ENCODE measurements at places on chromosomes 13 and 19. TPM values are rescaled to one million over a fixed set of nuclear protein-coding genes. Genes with fewer than 3 reads are reported as not detected.

Gene DPF1
- 0.39 TPM for total RNA-seq

Gene UGGT2
- total RNA-seq, result 24.1 TPM

Gene CYP2S1
- total RNA-seq, result 22.5 TPM

Gene RYR1
- total RNA-seq, result 3.6 TPM

Gene ZNF83
- 44.0 TPM for total RNA-seq

Gene CEACAM1
- 12.4 TPM for total RNA-seq

Gene GDF15
- total RNA-seq, result 99.0 TPM

Gene HIPK4
- total RNA-seq, result 0.24 TPM

Gene ZNF556
- total RNA-seq, result not detected

Gene LILRB4
- total RNA-seq, result 16.5 TPM

Gene ZNF431
- 28.7 TPM for total RNA-seq

Gene CTXN1
- total RNA-seq, result 8.5 TPM

Gene TJP3
- total RNA-seq, result 33.8 TPM

Gene IGFL1
- total RNA-seq, result not detected

Gene VN1R2
- total RNA-seq, result not detected

Gene LRP3
- total RNA-seq, result 18.1 TPM

Gene CGB3
- not detected for total RNA-seq

Gene CPB2
- total RNA-seq, result 18.4 TPM

Gene ADGRE3
- total RNA-seq, result 0.84 TPM

Gene CYP2F1
- total RNA-seq, result not detected

Gene MYH14
- 101 TPM for total RNA-seq

Gene KLHL1
- total RNA-seq, result not detected

Gene MBD3L2B
- not detected for total RNA-seq

Gene EXOC3L2
- total RNA-seq, result 3.3 TPM

Gene DIS3
- 25.3 TPM for total RNA-seq

Gene YJEFN3
- total RNA-seq, result 3.5 TPM

Gene CD79A
- 2.1 TPM for total RNA-seq

Data from left lung (tissue), 14 donors.